AG04449 (cell line): ENCODE measurements at places on chromosomes 4 and X.
A peak's percentile ranks its signal among the peaks of the same experiment; 100 is the strongest.

- no peak for DNase-seq
These were observed 11.1 kb downstream of the DRP2 start for GRCh38 chrX:101230636-101231035.

DNA sequence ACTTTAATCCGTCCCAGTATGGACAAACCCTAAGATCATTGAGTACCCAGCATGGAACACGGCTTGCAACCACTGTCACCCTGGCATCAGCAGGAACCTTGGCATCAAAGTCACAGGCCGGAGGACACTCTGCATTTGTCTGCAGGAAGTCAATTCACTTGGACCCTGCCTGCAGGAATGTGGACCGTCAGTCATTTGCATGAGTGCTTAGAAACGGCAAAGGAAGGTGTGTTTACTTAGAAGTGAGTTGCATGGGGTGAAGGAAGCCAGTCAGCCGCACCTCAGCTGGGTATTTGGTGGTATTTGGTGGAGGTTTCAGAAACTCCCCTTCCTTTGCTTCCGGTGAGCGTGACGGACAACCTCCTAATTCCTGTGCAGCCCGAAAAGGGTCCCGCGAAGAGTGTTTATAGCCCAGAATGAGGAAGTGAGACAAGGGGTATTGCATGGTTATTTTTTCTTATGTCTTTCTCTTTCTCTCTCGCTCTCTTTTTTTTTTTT lies 15.5 kb downstream of the P2RY8 start:
- DNase-seq: no peak

- DNase-seq: no peak
These were observed 205.9 kb downstream of the NDST4 start for GRCh38 chr4:114907568-114907967.

- no peak for DNase-seq
These were observed 52.1 kb downstream of the XAGE2 start for GRCh38 chrX:52420824-52421443.

GRCh38 chr4:1982124-1983052 lies 26.4 kb downstream of the NELFA start:
- no peak for DNase-seq

DNA sequence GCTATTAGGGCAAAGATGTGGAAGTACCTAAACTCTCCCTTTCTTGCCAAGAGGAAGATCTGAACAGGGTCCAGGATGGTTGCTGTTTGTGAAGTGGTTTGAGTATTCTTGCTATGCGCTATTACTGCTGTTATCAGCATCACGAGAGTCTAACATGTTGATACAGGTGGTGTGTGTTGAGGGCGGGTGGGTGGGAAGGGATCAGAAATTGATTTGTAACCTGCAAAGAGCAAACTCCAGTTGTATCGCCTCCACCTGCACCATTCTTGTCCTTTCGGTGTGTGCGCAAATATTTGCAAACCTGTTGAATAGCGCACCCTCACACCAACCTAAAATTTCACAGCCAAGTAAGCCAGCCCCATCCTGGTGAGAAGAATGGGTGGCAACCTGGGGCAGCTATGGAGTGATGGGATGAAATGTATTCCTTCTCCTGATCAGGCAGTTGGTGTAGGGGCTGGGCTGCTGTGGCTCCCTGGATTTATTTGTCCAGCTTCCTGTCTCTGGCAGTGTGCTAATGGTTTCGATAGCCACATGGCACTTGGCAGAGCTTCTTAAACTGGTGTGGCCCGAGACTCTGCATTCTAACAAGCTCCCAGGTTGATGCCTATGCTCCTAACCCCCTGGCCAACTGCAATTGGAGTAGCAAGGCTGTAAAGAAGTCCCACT lies 102.6 kb upstream of the SCML1 start:
- DNase-seq: no peak

- no peak for DNase-seq
These were observed 61.4 kb downstream of the BEX1 start for GRCh38 chrX:103002576-103002975.

GRCh38 chrX:48648336-48648751 lies 35.3 kb upstream of the WAS start:
- no peak for DNase-seq

DNA sequence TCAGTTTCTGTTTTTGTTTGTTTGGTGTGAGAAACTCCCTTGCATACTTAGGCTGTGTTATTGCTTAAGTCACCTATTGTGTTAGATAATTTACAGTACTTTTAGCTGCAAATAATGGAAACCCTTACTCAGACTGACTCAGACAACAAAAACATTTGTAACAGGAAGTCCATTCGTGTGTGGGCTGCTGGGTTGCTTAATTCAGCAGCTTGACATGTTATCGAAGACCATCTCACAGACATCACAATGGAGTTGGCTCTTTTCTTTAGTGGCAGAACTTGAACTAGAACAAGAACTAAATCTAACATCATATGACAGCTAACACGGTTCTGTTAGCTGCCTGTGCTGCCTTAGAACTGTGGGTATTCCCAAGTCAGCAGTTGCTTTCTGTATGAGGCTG lies 9.9 kb upstream of the GABRE start:
- peak; percentile 46 for DNase-seq

DNA sequence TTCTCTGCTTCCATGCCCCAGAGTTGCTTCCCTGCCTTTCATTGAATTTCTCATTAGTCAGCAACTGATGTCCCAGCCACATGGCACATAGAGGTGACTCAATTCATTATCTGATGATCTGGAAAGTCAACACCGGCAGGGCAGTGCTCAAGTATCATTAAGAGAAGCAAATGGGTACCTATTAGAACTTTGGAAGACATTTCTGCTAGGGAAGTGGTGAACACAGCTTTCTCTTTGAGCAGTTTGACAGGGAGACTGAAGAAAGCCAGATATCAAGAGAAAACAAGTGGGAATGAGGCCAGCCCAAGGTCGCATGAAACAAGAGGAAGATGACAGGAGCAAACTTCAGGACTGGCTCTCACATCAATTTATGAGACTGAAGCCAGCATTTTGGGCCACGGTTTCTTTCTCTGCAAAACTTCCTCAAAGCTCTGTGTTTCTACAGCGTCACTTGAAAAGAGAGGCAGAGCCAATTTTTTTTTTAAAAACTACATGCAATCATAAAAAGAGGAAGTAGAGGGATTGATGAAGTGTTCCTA lies 108.3 kb upstream of the RPS6KA3 start:
- no peak for DNase-seq

- DNase-seq: no peak
These were observed 39.4 kb upstream of the EFHC2 start for GRCh38 chrX:44382871-44383270.

- DNase-seq: no peak
These were observed 6.1 kb upstream of the SEC24D start for GRCh38 chr4:118842055-118842454.

DNA sequence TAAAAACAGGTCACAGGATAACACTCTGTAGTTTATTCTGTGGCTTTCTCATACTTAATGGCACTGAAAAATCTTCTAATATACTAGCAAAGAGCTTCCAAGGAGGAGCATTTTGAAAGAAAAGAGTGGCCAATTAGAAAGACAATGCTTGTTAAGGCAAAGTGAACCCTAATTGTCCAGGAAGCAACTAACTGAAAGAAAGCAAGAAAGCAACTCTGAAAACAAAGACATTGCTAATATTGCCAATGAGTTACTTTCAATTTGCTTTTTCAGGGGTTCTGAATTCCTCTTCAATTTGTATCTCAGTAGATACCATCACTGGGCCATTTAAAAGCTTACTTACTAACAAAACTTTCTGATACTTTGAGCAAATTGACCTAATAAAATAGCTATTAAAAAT lies 78.5 kb upstream of the MTNR1A start:
- no peak for DNase-seq

GRCh38 chrX:3181846-3182245 lies 140.6 kb downstream of the ARSF start:
- no peak for DNase-seq

GRCh38 chr4:140236654-140237169 lies 82.7 kb upstream of the MAML3 start:
- DNase-seq: no peak

GRCh38 chr4:107130157-107130556 lies 94.0 kb upstream of the DKK2 start:
- DNase-seq: no peak
